ENCODE measurements at places on chromosomes 12 and 14.
A peak's percentile ranks its signal among the peaks of the same experiment; 100 is the strongest.

- no peak for DNase-seq
These were observed 12.2 kb downstream of the CMTM5 start for GRCh38 chr14:23388996-23389395.

DNA sequence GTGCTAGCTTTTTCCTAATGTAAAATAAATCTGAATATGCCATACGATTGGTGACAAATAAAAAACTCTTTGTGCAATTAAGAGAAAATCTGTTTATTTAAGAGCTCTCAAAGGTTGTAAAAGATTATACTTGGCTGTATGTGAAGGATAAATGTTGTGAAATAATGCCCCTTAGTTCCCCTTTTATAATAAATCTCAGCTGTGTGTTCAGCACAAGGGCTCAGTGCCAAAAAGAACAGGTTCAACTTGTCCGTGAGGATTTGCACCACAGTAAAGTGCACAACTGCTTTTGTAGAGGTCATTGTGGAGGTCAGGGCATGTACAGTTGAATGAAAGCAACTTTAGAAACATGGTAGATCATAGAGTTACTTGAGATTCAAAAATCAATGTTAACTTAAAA is 118.6 kb downstream of the TRMT5 start:
- DNase-seq: peak; percentile 91

DNA sequence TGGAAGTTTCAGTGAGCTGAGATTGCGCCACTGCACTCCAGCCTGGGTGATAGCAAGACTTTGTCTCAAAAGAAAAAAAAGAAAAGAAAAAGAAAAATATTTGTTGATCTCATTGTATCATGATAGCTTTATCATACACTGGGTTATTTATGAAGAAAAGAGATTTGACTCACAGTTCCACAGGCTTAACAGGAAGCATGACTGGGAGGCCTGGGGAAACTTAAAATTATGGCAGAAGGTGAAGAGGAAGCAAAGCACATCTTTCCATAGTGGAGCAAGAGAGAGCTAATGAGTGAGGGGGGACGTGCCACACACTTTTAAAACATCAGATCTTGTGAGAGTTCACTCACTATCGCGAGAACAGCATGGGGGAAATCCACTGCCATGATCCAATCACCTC is 72.7 kb upstream of the FUT8 start:
- no peak for DNase-seq

DNA sequence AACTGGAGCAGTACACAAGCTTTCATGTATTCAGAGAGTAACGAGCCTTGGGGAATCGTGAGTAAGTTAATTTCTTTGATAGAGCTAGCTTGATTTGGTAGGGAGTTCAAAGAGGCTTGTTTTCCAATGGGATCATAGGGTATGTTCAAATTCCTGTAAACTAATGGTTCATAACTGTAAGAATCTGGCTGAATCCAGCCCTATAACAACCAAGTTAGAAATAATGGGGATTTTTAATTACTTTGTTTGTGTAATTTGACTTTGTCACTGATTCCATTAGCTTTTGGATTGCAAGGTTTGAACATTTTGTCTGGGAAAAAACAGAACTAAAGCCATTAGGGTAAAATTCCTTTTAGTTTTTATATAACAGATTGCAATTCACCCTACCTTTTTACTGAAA is 94.0 kb downstream of the WNK1 start:
- DNase-seq: no peak

DNA sequence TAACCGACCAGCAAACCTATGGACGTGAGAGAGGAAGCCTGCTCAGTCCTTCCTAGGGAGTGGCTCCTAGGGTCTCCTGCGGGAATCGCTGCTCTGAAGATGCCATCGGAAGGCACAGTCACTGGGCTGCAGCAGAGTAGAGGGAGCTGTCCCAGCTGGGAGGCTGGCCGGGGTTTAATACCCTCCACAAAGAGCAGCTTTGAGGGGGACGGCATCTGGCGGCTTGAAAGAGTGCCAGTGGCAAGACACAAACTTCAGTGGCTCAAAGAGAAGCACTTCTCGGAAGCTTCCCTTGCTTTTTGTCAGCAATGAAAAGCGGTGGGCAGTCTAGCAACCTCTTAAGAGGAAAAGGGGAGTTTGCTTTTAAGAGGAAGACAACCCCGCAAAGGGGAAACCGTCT is 114.6 kb downstream of the TMEM132C start:
- no peak for DNase-seq

DNA sequence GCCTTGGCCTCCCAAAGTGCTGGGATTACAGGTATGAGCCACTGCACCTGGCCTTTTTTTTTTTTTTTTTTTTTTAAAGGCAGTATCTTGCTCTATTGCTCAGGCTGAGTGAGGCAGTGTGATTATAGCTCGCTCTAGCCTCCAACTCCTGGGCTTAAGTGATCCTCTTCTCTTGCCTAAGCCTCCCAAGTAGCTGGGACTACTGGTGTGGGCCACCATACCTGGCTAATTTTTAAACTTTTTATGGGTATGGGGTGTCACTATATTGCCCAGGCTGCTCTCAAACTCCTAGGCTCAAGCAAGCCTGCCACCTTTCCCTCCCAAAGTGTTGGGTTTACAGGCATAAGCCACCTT is 58.6 kb downstream of the DIP2B start:
- no peak for DNase-seq

GRCh38 chr12:114408471-114408885 is 2.5 kb upstream of the TBX5 start:
- no peak for DNase-seq

GRCh38 chr14:55433880-55434804 is 6.3 kb downstream of the TBPL2 start:
- DNase-seq: no peak

- no peak for DNase-seq
These were observed 2.7 kb downstream of the C2CD5 start for GRCh38 chr12:22541496-22542155.

GRCh38 chr12:90129366-90130030 is 420.9 kb upstream of the ATP2B1 start:
- DNase-seq: no peak

DNA sequence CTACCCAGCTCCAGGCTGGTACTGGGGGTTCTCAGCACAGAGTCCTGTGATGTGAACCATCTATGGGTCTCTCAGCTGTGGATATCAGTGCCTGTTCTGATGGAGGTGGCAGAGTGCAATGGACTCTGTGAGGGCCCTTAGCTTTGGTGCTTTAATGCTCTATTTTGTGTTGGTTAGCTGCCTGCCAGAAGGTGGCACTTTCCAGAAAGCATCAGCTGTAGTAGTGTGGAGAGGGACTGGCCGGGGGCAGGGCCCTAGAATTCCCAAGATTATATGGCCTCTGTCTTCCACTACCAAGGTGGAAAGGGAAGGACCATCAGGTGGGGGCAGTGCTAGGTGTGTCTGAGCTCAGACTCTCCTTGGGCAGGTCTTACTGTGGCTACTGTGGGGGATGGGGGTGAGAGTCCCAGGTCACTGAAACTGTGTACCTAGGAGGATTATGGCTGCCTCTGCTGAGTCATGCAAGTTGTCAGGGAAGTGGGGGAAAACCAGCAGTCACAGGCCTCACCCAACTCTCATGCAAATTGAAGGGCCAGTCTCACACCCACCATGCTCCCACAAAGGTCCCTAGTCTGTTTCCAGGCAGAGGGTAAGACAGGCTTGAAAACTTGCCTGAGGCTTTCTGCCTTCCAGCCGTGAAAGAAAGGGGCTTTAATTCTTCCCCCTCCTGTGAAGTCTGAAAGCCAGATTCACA is 878.1 kb downstream of the C12orf50 start:
- DNase-seq: no peak

DNA sequence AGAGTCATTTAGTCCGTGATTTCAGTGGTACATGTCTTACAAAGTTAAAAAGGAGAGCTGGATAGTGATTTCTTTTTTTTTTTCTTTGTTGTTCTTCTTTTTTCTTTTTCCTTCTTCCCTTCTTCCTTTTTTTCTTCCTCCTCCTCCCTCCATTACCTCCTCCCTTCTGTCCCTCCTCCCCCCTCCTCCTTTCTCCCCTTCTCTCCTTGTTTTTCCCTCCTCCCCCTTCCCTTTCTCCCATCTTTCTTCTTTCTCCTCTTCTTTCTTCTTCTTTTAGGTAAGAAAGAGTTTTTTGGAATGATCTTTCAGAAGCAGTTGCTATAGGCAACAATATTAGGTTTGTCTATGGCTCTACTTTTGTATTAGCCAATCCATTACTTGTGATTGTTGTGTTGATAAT is 368.6 kb downstream of the RAD51B start:
- no peak for DNase-seq

DNA sequence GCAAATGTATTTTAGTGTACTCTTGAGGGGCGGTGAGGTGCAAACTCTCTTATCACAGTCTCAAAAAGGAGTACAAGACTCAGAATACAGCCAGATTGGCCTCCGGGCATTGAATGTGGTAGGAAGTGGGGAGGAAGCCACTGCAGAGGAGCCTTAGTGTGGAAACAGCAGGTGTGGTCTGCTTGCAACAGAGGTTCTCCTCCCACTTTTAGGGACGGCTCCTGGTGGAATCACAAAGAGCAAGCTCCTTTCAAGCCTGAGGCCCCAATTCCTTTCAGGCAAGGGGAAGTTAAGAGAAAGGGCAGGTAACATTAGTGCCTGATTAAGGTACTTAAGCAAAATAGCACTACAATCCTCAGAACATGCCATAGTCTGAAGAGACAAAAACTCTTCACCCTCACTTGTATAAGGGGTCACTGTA is 23.7 kb upstream of the SLC2A3 start:
- no peak for DNase-seq

DNA sequence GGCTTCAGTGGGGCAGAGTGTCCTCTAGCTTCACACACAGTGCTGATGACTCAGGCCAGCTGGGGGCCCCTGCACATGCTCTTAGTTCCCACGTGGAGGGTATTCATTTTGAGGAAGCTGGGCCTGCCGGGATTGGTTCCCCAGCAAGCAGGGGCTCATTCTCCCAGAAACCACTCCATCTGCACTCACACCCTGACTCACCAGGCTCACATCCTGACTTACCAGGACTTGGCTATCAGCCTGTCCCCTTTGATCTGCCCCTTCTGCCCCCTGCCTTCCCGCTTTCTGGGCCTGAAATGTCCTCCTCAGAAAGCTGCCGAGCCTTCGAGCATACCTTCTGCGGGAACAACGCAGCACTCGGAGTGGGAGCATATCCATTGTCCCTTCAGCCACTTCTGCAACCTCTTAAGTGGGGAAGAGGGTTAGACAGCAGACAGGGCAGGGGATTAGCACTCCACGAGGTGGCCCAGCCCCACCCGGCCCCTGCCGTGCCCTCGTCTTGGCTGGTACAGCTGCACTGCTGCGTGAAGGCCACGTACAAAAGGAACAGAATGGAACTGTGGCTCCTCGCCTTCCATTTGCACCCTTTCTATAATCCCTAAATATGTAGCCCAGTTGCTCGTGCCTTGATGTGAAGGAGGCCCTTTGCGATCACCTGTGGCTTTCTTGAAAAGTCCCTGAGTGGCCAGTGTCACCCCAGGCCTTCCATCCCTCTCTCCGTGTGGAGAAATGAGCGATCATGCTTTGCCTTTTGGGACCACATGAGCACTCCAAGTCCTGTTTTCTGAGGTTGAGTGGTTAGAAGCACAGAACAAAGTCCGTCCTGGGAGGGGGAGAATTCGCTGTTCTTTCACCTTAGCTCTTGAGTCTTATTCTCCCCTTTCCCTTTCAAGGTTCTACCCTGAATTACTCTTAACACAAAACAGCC is 26.1 kb downstream of the TPCN1 start:
- DNase-seq: peak; percentile 58

DNA sequence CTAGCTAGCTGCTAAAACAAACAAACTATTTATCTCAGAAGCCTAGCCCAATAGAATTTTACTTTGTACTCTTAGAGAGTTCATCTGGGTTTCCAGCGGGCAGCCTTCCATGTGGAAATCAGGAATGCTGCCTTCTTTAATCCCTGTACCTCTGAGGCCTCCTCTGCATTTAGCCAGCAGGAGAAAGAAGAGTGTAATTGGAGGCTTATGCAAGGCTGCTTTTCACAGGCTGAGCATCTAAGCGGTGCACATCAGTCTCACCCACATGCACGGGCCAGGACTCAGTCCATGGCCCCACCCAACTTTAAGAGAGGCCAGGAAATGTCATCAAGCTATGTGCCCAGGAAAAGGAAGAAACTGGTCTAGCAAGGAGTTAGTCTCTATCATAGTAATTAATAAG is 14.0 kb upstream of the PTGDR start:
- DNase-seq: no peak

DNA sequence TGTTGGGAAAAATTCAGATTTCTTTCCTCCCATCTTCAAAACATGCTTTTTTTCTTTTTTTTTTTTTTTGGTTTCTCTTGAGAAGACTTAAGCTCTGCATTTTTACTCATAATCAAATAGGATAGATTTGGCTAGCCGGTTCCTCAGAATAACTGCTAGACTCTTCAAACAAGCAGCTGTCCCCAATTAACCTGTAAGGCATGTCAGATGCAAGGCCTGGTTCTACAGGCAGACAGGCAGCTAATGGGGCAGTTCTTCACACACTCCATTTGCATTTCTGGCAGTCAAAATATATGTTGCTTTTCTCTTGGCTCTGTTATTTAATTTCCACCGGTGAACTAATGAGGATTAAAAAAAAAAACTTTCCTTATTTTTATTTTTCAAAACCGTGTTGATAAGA is 228.0 kb upstream of the ATP2B1 start:
- no peak for DNase-seq

DNA sequence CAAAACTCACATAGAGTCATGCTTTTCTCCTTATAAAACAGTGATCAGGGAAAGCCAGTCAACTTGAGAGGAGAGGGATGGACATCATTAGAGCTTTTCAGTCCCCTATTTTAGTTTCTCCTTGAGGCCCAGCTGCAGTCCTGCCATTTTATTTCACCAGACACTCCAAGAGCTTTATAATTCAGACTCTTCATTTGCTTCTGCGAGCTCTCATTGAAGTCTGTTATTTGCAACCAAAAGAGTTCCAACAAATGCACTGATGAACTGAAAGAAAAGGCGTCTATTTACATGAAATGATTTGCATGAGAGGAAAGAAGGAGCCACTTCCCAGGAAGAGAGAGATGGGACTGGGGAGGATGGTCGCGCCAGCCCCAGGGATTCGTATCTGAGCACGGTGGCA is 86.8 kb downstream of the NDUFA12 start:
- no peak for DNase-seq

DNA sequence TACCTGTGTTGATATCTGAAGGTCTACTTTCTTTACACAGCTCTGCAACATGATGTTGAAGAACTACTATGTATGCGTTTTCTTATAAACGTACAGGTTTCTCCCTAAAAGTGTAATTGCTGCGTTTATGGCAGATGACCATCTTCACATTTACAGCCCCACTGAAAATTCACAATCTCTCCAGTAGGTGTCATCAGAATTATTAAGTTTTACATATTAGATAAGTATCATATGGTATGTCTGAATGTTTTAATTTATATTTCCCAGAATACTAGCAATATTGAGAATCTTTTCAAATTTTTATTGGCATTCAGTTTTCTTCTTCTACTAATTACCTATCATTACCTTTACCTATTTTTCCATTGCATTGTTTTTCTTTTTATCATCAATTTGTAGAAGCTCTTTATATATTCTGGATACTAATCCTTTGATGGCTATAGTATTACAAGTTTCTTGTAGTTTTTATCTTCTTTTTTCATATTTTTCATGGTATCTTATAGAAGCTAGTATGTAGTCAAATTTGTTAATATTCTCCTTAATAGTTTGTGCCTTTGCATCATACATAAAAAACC is 123.5 kb downstream of the CAPZA3 start:
- DNase-seq: no peak

- DNase-seq: no peak
These were observed 12.7 kb upstream of the CLEC1A start for GRCh38 chr12:10111451-10111850.

Measured in DMS79 treated with DMSO at 0.1 percent for 48 hours (cell line).